ENCODE measurements at places on chromosomes 11 and 22.

DNA sequence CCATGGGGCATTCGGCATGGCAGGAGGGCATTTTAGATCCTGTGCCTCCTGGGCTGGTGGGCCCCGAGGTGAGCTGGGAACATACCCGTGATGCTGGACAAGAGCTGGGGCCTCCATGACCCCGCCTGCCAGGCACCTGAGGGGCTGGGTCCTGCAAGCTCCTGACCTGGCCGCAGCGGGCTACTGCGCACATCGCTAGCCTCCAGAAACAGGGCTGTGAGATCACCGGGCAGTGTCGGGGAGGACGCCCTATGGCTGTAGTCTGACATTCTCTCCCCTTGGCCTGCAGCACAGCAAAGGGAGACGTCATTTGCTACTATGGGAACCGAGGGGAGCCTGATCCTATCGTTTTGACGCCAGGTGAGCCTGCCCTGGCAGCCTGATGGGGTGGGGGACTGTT lies 24.4 kb upstream of the DGCR8 start:
- no peak for DNase-seq

- peak; percentile 26 for DNase-seq
These were observed 22.4 kb downstream of the RTCB start for GRCh38 chr22:32389685-32390084.

GRCh38 chr11:120431633-120432032 lies 79.9 kb upstream of the GRIK4 start:
- no peak for DNase-seq

DNA sequence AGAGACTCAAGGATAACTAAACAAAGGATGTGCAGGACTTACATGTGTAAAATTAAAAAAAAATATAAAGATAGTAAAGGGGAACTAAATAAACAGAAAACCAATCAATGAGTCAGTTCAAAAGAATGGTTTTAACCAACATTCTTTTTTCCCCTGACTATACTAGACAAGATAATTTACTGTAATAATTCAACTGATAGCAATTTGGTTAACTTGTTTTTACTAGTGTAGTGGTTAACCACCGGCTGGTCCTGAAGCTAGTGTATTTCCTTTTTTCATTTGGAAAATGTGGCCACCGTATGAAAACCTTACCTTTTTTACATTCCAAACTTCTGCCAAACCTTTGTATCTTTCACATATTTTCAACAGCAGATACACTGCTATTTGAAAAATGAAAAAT lies 123.1 kb downstream of the ARHGAP42 start:
- DNase-seq, result no peak

- DNase-seq, result no peak
These were observed 2.3 kb upstream of the MCAM start for GRCh38 chr11:119319136-119319699.

GRCh38 chr22:29753808-29754657 lies 12.8 kb downstream of the ZMAT5 start:
- DNase-seq, result no peak

- no peak for DNase-seq
These were observed 1850.2 kb upstream of the RAG2 start for GRCh38 chr11:38448284-38448683.

- no peak for DNase-seq
These were observed 555.9 kb downstream of the MIAT start for GRCh38 chr22:27213294-27213693.

GRCh38 chr22:19630614-19631013 lies 83.7 kb upstream of the SEPTIN5 start:
- DNase-seq, result no peak

- DNase-seq, result no peak
These were observed 1.0 kb downstream of the RTN3 start for GRCh38 chr11:63682066-63683021.

DNA sequence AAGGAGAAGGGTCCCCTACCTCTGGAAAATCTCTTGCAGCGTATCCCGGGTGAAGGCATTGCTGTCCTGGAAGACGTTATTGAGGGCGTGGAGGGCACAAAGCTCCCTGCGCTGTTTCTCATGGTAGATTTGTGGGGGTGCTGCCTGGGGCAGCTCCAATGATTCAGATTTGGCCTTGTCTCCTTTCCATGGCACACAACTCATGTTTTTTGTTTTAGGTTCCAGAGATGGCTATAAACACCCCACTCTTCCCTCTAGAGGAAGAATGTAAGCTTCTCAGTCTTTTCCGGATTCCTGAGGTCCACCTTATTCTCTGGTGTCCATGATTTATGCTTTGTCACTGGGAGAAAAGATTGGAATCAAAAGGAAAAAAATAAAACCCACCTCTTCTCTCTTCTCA lies 959 bp downstream of the JOSD1 start:
- DNase-seq, result no peak

DNA sequence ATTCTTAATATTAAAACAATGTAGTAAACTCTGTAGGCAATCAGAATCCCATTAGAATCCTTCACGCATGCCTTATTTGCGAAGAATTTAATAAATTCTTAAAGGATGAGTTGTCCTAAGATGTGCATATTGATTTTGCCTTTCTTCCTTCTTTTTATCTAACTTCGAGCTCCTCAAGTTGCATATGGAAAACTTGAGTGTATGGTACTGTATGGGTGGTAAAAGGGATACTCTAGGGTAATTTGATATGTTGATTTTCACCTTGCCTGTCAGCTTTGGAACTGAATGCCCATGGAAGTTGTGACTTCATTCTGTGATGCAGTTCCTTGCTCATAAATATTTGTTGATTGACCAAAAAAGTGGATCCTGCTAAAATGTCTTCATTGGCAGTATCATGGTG lies 193.8 kb downstream of the DDX10 start:
- no peak for DNase-seq

DNA sequence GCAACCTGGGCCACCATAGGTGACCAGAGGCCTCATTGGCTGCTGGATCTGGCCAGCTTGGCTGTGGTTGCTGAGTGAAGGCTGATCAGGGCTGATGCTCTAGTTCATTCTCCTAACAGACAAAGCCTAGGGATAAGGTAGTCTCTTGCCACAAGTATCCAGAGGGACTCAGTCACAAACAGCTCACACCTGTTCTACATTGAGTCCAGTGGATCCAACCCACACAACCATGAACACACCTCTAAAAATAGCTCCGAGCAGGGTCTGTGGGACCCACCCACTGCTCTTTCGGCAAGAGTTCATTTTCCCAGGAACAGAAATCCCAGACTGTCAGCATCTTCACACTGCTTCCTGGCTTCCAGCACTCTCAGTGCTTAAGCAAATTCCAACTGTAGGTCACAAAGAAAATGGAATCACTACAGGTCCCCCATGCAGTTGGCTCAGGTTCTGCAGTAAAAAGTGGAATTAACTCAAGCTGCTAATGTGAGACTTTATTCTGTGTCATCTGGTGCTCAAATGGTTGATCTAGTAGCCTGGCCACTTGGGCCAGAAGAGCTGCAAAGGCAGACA lies 67.3 kb downstream of the PPFIBP2 start:
- DNase-seq, result no peak

GRCh38 chr11:69393865-69394233 lies 87.6 kb upstream of the LINC01488 start:
- DNase-seq, result no peak

DNA sequence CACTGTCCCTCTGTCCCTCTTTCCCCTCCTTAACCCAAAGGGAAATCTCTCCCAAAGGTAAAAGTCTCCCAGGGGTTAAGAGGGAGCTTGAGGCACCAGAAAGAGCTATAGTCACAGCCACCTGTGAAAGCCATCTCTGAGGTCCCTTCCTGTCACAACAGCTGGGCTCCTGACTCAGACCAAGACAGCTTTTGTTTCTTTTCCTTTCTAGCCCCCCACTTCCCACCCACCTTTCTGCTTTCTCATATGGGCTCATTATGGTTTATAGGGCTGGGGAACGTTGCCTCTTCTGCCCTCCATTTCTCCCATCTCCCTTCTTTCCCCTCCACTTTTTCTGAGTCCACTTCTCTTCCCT lies 19.1 kb downstream of the MIF start:
- DNase-seq, result no peak

- DNase-seq, result no peak
These were observed 7.8 kb upstream of the MS4A1 start for GRCh38 chr11:60447846-60448245.

DNA sequence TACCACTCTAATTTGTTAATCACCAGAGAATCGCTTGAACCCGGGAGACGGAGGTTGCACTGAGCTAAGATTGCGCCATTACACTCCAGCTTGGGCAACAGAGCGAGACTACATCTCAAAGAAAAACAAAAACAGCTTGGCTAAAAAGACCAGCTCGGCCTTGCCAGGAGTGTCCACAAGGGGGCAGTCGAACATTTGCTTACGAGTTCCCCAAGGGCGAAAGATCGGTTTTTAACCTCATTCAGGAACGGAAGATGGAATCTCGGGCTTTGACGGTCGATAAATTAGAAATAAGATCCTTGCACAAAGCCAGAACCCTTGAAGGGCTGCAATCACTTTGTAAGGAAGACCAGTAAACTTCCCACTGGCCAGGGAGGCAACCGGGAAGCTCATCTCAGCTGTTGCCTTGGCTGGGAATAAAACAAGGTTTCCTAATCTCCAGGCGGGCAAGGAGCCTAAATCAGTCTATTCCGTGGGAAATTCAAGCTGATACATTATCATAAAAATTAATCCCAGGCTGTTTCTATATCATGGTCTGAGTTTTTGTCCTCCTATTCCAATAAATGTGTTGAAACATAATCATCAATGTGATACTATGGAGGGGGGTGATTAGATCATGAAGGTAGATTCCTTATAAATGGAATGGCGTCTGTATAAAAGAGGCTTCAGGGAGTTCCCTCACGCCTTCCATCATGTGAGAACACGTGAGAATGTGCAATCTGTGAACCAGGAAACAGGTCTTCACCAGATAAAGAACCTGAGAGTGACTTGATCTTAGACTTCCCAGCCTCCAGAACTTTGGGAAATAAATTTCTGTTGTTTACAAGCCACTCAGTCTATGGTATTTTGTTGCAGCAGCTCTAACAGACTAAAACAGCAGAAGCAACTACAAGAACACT lies 14.9 kb upstream of the SLC29A2 start:
- DNase-seq, result peak; percentile 90

- DNase-seq, result no peak
These were observed 10.5 kb upstream of the C11orf24 start for GRCh38 chr11:68282141-68282860.

GRCh38 chr11:78809931-78810541 lies 235.4 kb upstream of the NARS2 start:
- no peak for DNase-seq

- no peak for DNase-seq
These were observed 7.1 kb upstream of the PPFIA1 start for GRCh38 chr11:70263363-70263762.

GRCh38 chr11:17687946-17688670 lies 31.3 kb upstream of the MYOD1 start:
- DNase-seq, result peak; percentile 87

- DNase-seq, result peak; percentile 55
These were observed 33.0 kb downstream of the CHID1 start for GRCh38 chr11:877565-877964.

GRCh38 chr11:71551711-71552110 lies 3.5 kb downstream of the KRTAP5-9 start:
- no peak for DNase-seq

DNA sequence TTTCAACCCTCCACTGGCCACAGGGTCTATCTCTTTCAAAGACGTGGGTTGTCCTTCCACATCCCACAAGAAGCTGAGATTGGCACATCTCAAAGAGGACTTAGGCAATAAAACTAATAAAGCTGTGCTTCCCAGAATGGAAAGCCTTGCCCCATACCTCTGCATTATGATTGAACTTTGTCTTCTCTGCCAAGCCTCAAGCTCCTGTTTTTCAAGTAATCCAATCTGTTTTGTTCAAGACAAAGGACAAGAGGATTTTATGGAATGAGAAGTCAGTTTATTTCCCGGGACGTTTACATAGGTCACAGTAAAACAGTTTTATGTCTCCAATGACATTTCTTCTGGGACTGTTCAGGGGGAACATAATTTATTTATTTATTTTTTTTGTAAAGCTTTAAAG lies 108.4 kb downstream of the GALNT18 start:
- DNase-seq, result no peak

GRCh38 chr11:46295312-46296058 lies 18.0 kb downstream of the CREB3L1 start:
- peak; percentile 86 for DNase-seq

DNA sequence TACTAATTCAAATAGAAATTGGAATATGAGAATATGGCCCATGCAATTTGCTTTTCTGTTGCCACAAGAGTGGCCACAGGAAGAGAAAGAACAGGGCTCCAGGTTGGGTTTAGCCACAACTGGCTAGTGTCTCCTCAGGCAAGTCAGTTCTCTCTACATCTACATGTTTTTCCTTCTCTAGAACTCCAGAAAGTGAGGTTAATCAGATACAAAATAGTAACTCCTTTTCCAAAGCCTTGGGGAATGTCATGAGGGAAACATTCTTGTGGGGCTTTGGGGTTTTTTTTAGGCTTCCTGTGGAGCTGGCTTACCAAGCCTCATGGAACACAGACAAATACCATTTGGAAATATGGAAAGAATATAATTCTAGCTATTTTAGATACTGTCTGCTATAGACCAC lies 161.6 kb downstream of the NAV2 start:
- no peak for DNase-seq

- DNase-seq, result peak; percentile 92
These were observed 4.3 kb downstream of the POLR3H start for GRCh38 chr22:41540006-41540315.

DNA sequence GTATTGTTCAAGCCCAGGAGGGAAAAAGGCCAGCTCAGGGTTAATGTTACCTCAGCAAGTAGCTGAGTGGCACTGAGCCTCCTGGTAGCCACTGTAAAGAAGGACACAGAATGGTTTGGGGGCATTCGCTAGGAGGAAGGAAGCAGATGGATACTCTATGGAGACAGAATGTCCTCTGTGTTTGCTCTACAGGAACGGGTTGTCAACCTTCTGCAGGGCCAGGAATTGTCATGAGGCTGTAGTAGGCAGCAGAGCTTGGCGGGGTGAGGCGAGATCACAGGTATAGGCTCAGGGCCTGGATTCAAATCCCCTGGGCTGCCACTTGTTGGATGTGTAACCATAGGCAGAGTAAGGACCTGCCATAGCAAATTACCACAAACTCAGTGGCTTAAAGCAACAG lies 3.0 kb upstream of the LRRC75B start:
- DNase-seq, result no peak

GRCh38 chr22:47066616-47066905 lies 304.1 kb downstream of the TBC1D22A start:
- DNase-seq, result no peak

DNA sequence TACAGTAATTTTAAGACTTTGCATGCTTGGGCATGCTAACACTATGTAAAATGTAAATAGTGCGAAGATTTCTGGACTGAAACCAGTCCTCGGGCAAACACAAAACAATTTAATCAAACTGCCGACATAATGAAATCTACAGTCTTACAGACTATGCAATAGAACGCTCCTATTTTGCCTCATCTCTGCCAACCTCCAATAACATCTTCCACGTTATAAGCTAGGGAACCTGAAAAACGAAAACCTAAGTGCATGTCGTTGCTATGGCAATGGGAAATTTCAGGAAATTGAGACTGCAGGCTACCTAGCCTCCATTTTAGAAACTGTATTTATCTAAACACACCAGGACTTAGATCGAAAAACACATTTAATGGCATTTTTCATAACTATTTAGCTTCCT lies 1.1 kb downstream of the CSTF3 start:
- no peak for DNase-seq

- peak; percentile 54 for DNase-seq
These were observed 28.9 kb downstream of the SLC22A12 start for GRCh38 chr11:64619811-64620380.

Measured in WERI-Rb-1 (cell line).